ENCODE measurements at places on chromosomes 5 and 9.

DNA sequence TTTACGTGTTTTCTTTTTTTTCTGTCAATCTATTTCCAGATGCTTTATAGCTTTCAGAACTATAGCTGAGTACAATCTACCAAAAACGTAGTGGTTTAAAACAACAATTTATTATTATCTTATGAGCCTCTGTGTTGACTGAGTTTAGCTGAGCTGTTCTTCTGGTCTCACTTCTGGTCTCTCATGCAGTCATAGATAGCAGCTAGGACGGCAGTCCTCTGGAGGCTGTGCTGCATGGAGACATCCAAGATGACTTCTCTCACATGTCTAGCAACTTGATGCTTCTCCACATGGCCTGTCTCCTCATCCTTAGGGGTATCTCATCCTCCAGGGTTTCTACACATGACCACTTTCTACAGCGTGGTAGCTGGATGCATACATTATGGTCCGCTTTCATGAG lies 22.0 kb upstream of the RAD23B start:
- DNase-seq, result no peak

GRCh38 chr9:8895861-8896224 lies 1096.3 kb upstream of the DMAC1 start:
- DNase-seq, result no peak

DNA sequence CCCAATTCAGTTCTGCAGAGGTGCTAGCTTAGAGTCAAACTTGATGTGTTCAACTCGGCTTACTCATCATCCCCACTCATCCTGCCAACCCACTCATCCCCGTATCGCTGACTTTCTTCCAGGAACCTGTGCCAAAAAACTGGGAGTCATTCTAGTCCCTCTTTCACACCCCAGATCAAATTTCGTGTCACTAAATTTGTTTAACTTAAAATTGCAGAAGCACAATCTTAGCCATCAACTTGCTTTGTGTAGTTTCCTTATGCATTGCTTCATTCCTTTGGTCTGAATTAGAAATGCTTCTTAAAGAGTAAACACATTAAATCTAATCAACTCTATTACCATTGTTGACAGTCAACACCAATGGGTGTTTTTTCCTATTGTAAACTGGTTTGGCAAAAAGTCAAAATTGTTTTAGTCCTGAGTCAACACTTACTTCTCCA lies 162.4 kb downstream of the TTC39B start:
- DNase-seq, result no peak

DNA sequence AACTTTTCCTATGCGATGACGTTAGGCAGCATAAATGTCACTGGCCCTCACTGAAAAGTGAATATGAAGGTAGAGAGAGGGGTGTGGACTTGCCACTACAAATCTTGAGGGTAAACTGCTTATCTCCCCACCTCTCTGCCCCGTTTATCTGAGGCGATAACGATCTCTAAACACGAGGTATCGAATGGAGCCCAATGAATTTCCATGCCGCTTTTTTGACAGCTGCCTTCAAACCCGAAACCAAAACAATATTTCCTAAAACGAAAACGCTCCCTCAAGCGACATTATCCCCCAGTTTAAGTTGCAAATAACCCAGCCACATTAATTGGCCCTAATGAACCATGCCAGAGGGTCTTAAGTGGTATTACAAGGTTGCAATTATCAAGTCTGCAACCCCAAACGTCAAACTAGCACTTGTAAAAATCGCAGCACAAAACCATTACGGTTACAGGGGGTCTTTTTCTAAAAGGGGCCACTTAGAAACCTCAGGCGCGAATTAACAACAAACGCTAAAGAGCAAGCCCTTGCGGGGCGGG lies 1.4 kb downstream of the NR3C1 start:
- DNase-seq, result no peak

DNA sequence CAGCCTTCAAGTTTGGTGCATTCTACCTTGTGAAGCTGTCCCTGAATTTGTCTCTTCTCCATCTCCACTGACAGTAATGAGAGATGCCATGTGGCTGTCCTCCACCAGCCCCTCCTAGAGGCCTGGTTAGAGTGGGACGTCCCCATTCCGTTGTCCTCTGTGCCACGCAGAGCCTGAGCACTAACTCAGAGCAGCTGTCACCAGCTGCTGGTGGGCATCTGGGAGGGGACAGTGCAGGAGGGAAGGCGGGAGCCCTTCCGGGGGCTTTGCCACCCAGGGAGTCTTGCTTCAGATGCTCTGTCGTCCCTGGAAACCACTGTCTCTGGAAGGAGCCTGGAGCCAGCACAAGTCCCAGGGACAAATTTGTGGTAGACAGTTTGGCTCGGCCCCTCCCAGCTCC lies 78.6 kb downstream of the PDZD2 start:
- no peak for DNase-seq

DNA sequence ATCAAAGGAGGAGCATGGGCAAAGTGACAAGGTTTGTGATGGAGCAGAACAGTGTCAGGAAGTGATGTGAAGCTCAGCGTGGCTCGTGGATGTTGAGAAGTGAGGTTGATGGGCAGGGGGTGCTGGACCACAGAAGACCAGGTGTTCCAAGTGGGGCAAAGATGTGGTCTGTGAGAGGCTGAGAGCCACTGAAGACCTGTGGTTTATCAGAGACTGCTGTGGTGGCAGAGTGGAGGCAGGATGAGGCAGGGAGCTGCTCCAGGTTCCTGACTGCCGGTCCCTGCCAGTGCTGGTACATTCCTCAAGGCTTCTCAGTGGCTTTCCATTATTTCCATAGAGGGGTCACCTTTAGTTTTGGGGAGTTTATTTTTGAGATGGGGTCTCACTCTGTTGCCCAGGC lies 19.1 kb downstream of the PALM2AKAP2 start:
- no peak for DNase-seq

All from amniotic stem cell (primary cell).